Stomach (tissue), 19 donors: ENCODE measurements at places on chromosomes 6 and 20.

- H3K27me3 ChIP-seq: no peaks in the 10 kb centered on the region
- H3K27ac ChIP-seq: no peak overlapping the region
- no peak overlapping the region for H3K4me3 ChIP-seq
- H3K36me3 ChIP-seq: peaks cover 9% of the 10 kb centered on the region
- H3K4me1 ChIP-seq: no peaks in the 10 kb centered on the region
Measured at GRCh38 chr6:2884804-2885203, 18.3 kb downstream of the SERPINB9 start.

DNA sequence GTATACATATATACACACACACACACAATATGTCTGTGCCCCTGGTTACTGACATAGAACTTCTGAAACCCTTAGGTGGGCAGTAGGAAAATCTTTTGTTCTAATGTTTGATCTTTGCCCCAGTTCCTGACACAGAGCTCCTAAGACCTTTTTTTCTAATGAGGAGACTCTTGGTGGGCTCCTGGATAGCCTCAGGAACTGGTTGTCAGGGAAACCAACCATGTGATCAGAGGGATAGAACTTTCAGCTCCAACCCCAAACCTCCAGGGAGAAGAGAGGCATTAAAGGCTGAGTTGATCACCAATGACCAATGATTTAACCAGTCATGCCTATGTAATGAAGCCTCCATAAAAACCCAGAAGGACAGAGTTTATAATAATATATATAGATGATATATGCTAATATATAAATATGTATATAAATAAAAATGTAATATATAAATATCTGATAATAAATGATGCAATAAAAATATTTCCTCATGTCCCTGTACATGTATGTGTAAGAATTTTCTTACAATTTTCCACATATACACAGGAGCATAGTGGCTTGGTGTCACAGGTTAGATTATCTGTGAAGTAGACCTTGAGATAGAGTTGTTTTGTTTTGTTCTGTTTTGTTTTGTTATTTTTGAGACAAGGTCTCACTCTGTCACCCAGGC lies 93.3 kb downstream of the GPX5 start:
- no peak for DNase-seq
- H3K4me3 ChIP-seq: no peak overlapping the region
- H3K4me1 ChIP-seq: no peaks in the 10 kb centered on the region
- peaks cover 65% of the 10 kb centered on the region for H3K27me3 ChIP-seq
- H3K36me3 ChIP-seq: no peaks in the 10 kb centered on the region

- no peaks in the 10 kb centered on the region for H3K36me3 ChIP-seq
- no peak overlapping the region for H3K27ac ChIP-seq
- H3K4me1 ChIP-seq: peaks cover 21% of the 10 kb centered on the region
- no peaks in the 10 kb centered on the region for H3K27me3 ChIP-seq
- H3K4me3 ChIP-seq: no peak overlapping the region
Measured at GRCh38 chr6:139752086-139752485, 377.6 kb upstream of the CITED2 start.

DNA sequence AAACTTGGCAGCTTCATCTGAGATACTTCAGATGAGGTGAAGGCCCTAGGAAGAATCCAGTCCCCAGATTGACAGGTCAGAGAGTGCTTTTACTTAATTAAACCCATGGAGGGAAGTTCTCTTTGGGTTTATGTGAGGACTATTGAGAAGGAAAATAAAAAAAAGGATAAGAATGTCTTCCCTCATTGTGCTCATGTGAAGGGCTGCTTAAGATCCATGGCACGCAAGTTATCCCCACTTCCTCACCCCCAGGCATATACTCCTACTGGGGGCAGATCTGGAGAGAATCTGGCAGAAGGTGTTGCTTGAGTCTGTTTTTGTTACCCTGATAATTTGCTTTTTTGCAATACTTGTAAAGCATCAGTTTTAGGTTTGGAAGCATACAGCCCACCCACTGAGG lies 322.9 kb upstream of the TFAP2D start:
- no peaks in the 10 kb centered on the region for H3K4me1 ChIP-seq
- no peaks in the 10 kb centered on the region for H3K27me3 ChIP-seq
- DNase-seq: no peak
- H3K27ac ChIP-seq: no peak overlapping the region
- no peak overlapping the region for H3K4me3 ChIP-seq
- H3K36me3 ChIP-seq: no peaks in the 10 kb centered on the region

DNA sequence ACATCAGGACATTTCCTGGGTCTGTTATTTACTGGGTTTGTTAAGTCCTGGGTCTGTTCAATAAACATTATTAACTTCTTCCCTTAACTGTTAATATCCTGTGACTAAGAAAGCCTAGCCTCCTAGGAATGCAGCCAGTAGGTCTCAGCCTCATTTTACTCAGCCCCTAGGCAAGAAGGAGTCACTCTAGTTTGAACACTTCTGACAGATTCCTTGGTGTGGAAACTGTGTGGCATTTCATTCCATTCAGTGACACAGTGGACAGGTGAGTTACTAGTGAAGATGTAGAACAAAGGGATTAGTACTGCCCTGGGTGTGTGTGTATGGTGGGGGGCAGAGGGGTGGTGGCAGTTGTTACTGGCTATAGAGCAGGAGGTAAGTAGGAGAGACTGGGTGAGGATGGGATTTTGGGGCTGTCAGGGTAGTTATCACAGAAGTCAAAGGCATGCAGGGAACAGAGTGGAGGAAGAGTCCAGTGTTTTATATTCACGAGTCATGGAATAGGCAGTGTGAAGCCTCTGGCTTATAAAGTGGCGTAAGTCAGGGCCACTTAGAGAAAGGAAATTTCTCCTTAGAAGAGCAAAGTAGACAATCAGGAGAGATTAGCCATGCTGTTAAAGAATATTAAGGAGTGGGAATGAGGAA lies 28.4 kb downstream of the RNF182 start:
- no peaks in the 10 kb centered on the region for H3K27me3 ChIP-seq
- H3K36me3 ChIP-seq: no peaks in the 10 kb centered on the region
- DNase-seq: no peak
- no peaks in the 10 kb centered on the region for H3K4me1 ChIP-seq
- no peak overlapping the region for H3K4me3 ChIP-seq

GRCh38 chr20:18164356-18164755 lies 26.7 kb downstream of the KAT14 start:
- no peak overlapping the region for H3K27ac ChIP-seq
- H3K27me3 ChIP-seq: no peaks in the 10 kb centered on the region
- H3K36me3 ChIP-seq: peaks cover 77% of the 10 kb centered on the region
- no peak for DNase-seq
- H3K4me1 ChIP-seq: peaks cover 6% of the 10 kb centered on the region
- no peak overlapping the region for H3K4me3 ChIP-seq

GRCh38 chr6:13563009-13563408 lies 11.4 kb upstream of the SIRT5 start:
- H3K36me3 ChIP-seq: no peaks in the 10 kb centered on the region
- no peak for DNase-seq
- no peak overlapping the region for H3K4me3 ChIP-seq

DNA sequence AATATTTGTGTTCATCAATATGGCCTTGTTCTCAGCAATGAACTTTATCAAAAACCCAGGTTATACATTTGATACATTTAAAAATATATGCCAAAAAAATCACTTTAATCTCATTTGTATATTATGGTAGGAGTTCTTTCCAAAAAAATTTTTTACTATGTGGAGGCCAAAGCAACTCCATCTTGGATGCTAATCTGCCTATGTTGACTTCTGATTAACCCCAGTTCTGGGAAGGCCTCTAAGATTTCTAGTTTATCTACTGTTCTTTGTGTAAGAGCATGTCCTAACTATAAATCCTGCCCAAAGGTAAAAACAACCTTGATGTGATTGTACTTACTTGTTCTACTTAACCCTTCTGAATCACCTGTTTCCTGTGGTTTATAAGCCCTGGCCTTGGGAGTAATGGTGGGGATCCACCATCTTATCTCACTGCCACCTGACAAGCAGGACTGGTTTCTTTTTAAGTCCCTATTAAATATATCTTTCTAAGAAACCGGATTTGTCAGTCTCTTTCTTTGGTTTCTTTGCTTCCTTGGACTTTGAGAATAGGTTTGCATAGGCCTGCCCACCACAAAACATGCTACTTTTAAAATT lies 46.7 kb downstream of the RNGTT start:
- no peaks in the 10 kb centered on the region for H3K4me1 ChIP-seq
- H3K36me3 ChIP-seq: no peaks in the 10 kb centered on the region
- H3K27ac ChIP-seq: no peak overlapping the region
- DNase-seq: no peak
- H3K4me3 ChIP-seq: no peak overlapping the region
- no peaks in the 10 kb centered on the region for H3K27me3 ChIP-seq

GRCh38 chr6:12009876-12010634 lies 2.1 kb upstream of the HIVEP1 start:
- H3K4me1 ChIP-seq: peaks cover 13% of the 10 kb centered on the region
- H3K36me3 ChIP-seq: no peaks in the 10 kb centered on the region
- peak overlapping the region; percentile 97 for H3K27ac ChIP-seq
- H3K27me3 ChIP-seq: no peaks in the 10 kb centered on the region
- peak; percentile 64 for DNase-seq
- peak overlapping the region; percentile 79 for H3K4me3 ChIP-seq

- H3K27me3 ChIP-seq: no peaks in the 10 kb centered on the region
- H3K27ac ChIP-seq: no peak overlapping the region
- H3K4me3 ChIP-seq: no peak overlapping the region
- H3K4me1 ChIP-seq: peaks cover 58% of the 10 kb centered on the region
- DNase-seq: no peak
Measured at GRCh38 chr6:167836721-167837120, 10.0 kb downstream of the AFDN start.

GRCh38 chr6:170026751-170027646 lies 263.9 kb downstream of the DLL1 start:
- H3K4me1 ChIP-seq: peaks cover 49% of the 10 kb centered on the region
- peaks cover 8% of the 10 kb centered on the region for H3K27me3 ChIP-seq
- H3K4me3 ChIP-seq: no peak overlapping the region
- DNase-seq: no peak

DNA sequence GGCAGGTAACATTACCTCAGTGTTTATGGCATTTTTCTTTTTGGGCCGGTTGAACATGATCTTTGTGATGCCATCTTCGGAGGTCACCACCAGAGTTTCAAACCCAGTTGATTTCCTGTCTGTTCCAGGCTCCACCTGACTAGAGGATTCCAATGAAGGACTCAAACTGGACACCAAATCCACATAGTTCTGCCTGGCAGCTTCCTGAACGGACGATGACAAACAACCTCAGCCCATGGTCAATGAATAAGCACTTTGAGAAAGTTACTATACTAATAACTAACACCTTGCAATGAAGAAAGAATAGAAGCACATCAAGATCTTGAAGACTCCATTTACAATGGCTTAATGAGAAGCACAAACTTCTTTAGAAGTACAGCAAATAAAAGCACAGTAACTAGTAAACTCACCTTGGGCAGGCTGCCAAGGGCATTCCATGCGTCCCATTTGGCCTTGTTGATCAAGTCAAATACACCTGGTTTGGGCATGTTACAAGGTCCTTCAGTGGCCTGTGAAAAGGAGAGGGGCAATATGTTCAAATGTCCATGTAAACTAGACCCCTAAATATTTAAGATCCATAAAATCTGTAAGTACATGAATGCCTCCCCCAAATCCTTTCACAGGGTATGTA lies 4.9 kb downstream of the ECI2 start:
- peaks cover 33% of the 10 kb centered on the region for H3K36me3 ChIP-seq
- no peak overlapping the region for H3K27ac ChIP-seq
- peak; percentile 61 for DNase-seq
- peaks cover 45% of the 10 kb centered on the region for H3K4me1 ChIP-seq
- H3K4me3 ChIP-seq: no peak overlapping the region

DNA sequence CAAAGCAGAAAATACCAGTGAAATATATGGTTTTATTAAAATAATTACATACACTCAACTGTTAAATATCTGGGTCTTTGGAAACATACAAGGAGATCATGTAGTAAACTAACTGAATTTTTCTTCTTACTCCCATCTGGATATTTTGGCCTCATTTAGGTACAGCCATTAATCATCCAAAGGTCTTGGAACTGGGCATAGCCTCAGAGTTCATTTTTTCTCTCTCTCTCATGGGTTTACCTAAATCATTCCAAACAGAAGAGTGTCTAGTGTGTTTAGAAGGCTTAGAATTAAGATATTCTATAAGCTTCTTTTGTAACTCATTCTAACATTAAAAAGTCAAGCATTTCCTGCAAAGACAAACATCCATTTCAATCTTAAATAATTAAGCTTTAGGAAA lies 79.4 kb downstream of the HMGCLL1 start:
- H3K4me1 ChIP-seq: no peaks in the 10 kb centered on the region
- no peak for DNase-seq
- no peak overlapping the region for H3K27ac ChIP-seq
- H3K4me3 ChIP-seq: no peak overlapping the region
- no peaks in the 10 kb centered on the region for H3K36me3 ChIP-seq

DNA sequence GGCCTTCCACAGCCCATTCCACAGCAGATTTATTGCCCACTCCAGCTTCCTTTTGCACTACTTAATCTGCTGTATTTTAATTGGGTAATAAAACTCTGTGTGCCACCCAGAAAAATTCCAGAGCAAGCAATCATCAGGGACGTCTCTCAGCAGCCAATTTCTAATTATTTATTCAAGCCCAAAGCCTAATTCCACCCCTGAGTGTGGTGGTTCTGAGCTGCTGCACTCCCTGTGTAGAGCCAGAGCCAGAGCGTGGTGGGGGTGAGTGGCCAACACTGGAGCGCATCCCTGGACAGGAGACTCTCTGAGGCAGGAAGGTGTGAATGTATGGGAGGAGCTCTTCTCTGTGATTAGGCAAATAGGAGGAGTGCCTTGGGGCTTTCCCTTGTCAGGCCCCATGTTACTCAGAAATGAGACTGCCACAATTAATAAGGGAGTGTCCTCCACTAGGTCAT lies 66.1 kb downstream of the CD24 start:
- DNase-seq: no peak
- H3K27me3 ChIP-seq: no peaks in the 10 kb centered on the region
- no peak overlapping the region for H3K4me3 ChIP-seq
- H3K4me1 ChIP-seq: no peaks in the 10 kb centered on the region

GRCh38 chr6:121920616-121921015 lies 478.8 kb upstream of the HSF2 start:
- no peaks in the 10 kb centered on the region for H3K36me3 ChIP-seq
- no peaks in the 10 kb centered on the region for H3K4me1 ChIP-seq
- no peak overlapping the region for H3K4me3 ChIP-seq
- DNase-seq: no peak
- no peaks in the 10 kb centered on the region for H3K27me3 ChIP-seq

DNA sequence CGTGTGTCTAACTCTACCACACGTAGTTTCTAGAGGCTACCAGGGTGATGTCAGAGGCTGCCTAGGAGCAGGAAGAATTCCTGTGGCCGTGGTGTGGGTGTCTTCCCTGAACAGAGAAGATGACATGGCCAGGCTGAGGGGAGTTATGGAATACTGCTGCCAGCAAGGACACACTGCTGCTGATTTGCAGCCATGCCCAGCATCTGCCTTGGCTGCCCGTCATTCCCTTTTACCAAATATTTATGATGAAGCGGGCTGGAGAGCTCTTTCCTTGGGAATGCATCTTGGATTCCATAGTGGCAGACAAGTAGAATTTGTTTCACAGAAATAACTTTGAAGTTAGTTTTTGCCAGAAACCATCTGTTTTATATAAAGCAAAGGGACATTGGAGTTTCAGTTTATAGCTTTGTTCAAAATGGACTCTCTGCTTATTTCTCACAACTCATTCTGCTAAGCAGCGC lies 80.8 kb upstream of the VSTM2L start:
- no peaks in the 10 kb centered on the region for H3K27me3 ChIP-seq
- no peak overlapping the region for H3K27ac ChIP-seq
- H3K4me3 ChIP-seq: no peak overlapping the region
- peaks cover 23% of the 10 kb centered on the region for H3K4me1 ChIP-seq
